Right renal pelvis (tissue), 4 donors: ENCODE measurements at places on chromosomes 12 and 14.

- DNase-seq, result no peak
Measured at GRCh38 chr14:101849125-101849524, 87.6 kb downstream of the PPP2R5C start.

DNA sequence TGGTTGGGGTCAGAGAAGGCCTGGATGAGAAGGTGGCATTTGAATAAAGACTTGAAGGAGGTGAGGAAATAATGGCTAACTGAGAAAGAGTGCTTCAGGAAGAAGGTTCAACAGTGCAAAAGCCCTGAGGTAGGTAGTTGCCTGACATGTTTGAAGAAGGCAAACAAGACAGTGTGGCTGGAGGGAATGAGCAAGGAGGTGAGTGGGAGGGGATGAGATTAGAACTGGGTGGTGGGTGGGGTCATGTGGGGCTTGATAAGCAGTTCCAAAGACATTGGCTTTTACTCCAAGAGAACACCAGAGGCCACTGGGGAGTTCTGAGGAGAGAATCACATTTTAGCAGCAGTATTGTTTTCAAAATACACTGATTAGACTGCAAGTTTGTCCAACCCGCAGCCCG lies 50.5 kb downstream of the HSPB8 start:
- DNase-seq, result no peak

GRCh38 chr12:120956579-120957300 lies 21.6 kb upstream of the HNF1A start:
- DNase-seq, result no peak

GRCh38 chr12:34223640-34224039 lies 201.3 kb downstream of the ALG10 start:
- DNase-seq, result no peak

DNA sequence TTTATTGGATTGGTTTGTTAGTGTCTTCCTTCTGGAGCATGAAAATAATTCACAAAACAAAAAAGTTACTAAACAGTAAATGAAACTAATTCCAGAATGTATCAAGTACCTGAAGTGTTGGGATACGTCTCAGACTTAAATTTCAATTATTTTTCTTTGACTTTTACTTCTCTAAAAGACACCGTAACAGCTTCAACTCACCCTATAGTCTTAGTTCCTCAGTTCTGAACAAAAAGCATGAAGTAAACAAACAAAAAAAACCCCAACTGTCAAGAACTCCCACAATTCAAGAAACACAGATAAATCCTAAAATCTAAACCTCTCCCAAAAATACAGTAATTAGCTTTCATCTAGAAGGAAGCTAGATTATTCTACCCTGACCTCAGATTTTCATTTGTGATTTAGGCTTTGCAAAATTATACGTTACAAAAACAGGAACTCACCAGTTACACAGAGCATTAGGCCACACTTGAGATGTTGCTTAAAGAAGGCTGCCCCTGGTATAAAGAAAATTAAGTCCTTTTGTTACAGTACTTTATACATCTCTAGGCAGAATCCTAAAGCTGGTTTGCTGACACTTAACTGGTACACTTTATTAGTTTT lies 10.2 kb downstream of the HEATR5A start:
- no peak for DNase-seq

GRCh38 chr12:19539071-19539470 lies 99.8 kb downstream of the AEBP2 start:
- no peak for DNase-seq

GRCh38 chr14:67996235-67996634 lies 176.7 kb downstream of the RAD51B start:
- no peak for DNase-seq

DNA sequence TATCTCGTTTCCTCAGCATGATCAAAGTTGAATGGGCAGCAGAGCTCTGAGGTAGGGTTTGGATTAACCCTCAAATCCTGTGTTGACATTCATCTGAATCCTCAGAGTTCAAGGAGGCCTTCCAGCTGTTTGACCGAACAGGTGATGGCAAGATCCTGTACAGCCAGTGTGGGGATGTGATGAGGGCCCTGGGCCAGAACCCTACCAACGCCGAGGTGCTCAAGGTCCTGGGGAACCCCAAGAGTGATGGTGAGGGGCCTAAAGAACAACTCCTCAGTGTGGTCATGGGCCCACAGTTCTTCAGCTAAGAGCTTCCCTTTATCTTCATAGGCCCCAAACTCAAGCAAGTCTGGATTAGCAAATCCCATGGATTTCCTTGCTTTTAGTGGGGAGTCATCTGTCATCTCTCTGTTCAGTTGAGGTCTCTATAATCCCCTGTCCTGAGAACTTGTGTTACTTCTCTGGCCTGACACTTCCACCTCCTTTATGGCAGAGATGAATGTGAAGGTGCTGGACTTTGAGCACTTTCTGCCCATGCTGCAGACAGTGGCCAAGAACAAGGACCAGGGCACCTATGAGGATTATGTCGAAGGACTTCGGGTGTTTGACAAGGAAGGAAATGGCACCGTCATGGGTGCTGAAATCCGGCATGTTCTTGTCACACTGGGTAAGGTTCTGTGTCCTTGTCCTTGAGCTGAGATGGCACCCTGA lies 1.5 kb downstream of the MYL6 start:
- DNase-seq, result no peak

GRCh38 chr12:6093764-6094163 lies 30.7 kb downstream of the VWF start:
- no peak for DNase-seq

DNA sequence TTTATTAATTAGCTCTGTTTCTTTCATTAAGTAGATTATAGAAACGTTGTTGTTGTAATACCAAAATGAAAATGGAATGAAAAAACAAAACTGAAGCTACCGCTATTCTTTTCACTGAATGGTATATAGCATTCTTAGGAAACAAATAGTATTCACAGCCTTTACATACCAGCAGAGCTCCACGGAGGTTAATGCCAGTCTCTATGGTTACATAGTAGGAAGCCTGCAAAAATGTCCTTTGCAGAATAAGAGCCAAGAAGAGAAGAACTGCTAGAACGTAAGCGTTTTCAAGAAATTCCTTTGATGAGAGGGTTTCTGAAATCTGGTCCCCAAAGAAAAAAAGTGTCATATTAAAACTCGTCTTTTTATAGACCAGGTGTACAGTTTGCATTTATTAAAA lies 30.6 kb downstream of the ABCC9 start:
- no peak for DNase-seq

GRCh38 chr14:26173581-26174110 lies 424.2 kb downstream of the NOVA1 start:
- DNase-seq, result no peak

GRCh38 chr12:30026621-30027234 lies 243.0 kb upstream of the TMTC1 start:
- no peak for DNase-seq

- DNase-seq, result no peak
Measured at GRCh38 chr12:107127482-107128430, 34.4 kb upstream of the CRY1 start.

DNA sequence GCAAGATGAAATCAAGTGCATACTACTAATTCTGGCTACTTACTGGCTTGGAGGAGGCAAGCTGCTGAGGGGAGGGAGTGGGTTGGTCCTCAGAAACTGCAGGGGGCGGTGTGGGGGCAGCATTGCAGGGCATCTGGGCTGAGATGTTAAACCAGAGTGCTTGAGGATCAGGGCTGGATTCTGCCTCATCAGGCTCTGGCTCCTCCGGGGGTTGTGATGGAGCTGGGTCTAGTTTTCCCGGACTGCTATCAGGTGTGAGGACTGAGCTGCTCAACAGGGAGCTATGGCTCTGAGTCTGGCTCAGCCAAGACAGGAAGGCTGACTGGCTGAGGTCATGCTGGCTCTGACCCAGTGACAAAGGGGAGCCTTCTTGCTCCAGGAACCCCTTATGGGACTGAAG lies 28.6 kb downstream of the BAZ2A start:
- no peak for DNase-seq

DNA sequence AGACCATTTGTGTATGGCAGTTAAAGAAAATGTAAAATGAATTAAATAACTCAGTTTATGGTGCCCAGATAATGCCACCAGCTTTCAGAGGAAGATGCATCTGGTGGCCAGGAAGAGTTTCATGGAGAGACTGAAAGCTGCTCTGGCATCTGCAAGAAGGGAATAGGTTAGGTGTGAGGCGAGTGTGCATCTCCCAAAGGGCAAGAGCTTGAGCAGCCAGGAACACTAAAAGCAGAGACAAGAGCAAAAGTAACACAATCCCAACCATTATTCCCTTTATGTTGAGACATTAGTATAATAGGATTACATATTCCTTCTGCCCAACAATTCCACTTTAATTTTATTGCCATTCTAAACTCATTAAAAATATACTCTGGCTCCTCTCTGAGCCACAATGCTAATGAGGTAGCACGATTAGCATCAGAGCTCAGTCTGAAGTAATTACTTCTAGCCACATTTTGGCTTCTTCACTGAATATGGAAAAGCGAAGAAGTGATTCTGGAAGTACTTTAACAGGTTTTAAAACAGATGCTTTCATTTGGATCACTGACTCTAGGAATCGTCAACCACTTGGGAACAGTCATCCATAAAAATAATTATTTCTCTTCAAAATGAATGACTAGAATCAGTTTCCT lies 309.4 kb upstream of the TMTC1 start:
- DNase-seq, result no peak

GRCh38 chr12:94239332-94239993 lies 91.1 kb downstream of the PLXNC1 start:
- DNase-seq, result no peak

GRCh38 chr14:26589925-26590324 lies 7.9 kb downstream of the NOVA1 start:
- DNase-seq, result no peak

- no peak for DNase-seq
Measured at GRCh38 chr12:10896854-10897253, 12.5 kb downstream of the TAS2R13 start.

DNA sequence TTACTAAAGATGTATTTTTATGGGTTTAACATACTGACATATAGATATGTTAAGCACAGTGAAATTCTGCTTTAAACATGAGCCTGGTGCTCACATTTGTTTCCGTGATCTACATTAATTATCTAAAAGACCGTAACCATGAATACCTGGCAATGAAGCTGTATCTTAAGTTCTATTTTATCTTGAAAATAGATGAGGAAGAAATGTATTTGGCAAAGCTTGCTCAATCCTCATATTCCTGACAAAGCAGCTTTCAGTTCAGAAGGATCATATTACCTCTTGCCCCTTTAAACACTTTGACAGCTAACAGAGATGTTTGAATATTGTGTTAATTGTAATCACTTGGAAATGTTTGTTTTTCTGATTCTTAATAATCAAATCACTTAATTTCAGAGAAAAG lies 9.8 kb downstream of the EPYC start:
- DNase-seq, result no peak

GRCh38 chr14:39472078-39472477 lies 39.8 kb upstream of the FBXO33 start:
- DNase-seq, result no peak

GRCh38 chr12:53190108-53190729 lies 9.5 kb upstream of the CSAD start:
- DNase-seq, result no peak

DNA sequence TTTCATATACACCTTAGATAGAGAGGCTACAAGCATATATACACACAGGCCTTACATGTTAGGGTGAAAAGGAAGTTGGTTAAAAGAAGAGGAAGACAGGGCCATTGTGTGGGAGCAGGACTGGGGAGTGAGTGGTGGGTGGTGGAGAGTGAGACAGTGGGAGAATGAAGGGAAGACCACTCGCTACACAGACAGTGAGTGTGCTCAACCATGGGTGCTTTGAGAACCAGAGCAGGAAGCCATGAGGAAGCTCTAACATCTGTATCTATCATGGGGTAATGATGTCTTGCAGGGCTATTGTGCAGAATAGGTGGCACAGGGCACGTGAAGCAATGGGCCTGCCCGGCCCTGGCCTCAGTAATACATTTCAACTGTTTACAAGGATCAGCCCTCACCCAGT lies 11.4 kb upstream of the KRT74 start:
- DNase-seq, result no peak

DNA sequence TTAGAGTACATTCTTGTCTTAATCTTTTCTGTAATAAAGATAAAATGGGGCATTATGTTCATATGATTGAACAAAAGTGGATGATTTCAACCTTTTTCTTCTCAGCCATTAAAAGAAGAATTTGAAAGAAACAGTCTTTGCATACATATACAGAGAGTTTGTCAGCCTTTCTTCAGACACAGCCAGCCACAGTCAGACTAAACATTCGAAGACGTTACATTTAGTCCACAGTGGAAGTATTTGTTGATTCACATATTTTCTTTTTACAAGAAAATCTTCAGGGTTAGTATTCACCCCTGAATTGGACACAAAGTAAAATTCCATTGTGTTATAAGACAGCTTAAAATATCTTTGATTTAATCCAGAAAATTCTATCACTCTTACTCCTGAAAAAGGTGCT lies 36.2 kb downstream of the ETV6 start:
- no peak for DNase-seq

DNA sequence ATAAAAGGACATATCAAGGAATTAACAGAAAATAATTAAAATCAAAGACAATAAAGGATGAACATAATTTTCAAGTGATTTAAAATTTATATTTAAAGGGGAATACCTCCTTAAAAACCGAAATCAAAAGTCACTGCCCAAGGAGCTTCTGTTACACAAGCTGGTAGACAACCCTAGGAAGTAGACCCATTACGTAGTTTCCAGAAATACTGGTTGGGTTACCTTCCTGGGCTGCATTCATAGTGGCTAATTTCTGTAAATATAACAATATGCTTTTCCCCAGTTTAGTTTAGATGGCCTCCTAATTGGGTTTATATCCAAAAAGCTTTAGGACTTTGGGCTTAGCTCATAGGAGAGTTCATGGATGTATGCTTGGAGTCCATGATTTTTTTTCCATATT lies 2.1 kb upstream of the EDDM3A start:
- DNase-seq, result no peak

- DNase-seq, result no peak
Measured at GRCh38 chr12:72578327-72578726, 306.2 kb downstream of the TRHDE start.

DNA sequence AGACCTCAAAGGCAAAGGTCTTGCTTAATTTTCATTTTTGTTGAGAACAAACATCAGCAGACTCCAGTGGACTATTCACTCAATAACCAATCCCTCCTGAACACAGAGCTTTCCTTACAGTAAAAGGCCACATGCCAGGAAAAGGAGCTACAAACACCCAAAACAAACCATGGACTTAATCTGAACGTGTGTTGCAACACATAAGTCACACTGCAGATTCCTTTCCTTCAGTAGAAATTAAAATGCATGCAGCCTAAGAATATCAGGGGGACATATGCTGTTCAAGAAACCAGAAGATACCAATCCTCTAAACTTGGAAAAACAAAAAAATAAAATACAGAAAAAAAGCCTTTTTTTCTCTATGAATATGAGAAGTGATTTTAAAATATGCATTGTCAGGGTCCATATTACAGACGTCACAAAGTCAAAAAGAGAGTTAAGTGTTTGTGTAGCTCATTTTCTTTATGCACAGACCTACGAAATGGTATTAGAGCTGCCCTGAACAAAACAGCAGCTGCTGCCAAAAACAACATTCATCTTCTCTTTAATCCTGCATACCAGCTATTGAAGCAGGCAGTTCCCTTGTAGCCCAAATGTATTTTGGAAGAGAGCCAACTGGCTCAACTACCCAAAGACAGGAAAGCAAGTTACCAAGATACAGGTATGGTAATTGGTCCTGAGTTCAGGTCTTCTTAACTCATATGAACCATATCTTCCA lies 26.2 kb downstream of the KITLG start:
- DNase-seq, result no peak

GRCh38 chr12:82660541-82661325 lies 26.0 kb upstream of the TMTC2 start:
- no peak for DNase-seq

- DNase-seq, result no peak
Measured at GRCh38 chr14:25759256-25759655, 709.3 kb upstream of the STXBP6 start.

- no peak for DNase-seq
Measured at GRCh38 chr14:94125659-94126418, 3.6 kb downstream of the IFI27L2 start.

- DNase-seq, result no peak
Measured at GRCh38 chr12:87768501-87769287, 260.5 kb downstream of the C12orf50 start.
